ENCODE measurements at places on chromosomes 2 and 18.

DNA sequence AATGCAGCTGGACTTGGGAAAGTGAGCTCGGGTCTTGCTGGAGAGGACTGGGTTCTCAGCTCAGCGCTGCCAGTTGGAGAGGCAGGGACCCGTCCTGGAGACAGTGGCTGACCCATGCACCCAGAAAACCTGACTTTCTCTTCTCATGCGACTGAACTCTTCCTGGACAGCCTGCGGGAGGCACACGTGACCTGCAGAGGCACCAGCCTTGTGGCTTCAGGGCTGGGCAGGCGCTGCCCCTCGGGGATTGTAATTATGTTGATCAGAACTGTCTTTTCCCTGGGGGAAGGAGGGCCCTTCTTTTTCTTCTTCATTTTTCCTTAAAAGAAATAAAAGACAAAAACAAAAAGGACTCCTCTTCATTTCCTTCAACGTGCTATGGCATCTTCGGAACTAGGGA is 198.1 kb downstream of the VAPA start:
- DNase-seq = no peak

DNA sequence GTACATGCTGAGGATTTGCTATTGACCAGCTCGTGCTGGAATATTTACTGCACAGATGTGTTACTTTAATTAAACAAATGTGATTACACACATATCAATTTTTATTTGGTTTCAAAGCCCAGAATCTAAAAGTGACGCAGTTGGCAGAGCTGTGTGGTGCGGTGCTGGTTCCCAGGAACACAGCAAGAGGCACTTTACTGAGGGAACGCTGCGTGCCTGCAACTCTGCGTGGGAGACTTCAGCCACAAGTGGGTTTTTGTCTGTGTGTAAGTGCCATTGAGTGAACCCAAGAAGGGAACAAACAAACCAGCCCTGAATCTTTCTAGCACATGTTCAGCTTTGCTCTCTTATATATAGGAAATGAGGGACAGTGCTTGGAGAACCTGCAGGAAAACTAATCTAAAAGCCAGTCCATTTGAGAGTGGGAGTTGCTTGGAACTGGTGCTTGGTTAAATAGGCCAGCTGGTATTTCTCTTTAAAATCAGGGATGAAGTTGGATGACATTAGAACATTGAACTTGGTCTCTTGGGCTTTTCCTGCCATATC is 196.6 kb upstream of the CELF4 start:
- DNase-seq = no peak

GRCh38 chr2:101080211-101081068 is 70.7 kb downstream of the TBC1D8 start:
- DNase-seq = no peak

DNA sequence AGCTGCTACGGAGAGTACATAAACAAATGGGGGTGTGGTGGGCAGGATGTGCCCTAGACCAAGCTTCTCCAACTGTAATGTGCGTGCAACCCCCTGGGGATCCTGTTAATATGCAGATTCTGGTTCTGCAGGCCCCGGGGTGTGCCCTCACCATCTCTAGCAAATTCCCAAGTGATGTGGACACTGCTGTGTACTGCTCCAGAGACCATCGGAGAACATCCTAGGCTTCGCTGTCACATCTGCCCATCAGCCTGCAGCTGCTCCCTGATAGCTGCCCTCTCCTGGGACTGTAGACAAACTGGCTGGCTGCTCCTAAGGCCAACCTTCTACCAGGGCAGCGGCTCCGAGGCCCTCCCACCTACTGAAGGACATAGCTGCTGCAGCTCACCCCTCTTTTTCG is 3.2 kb downstream of the HS1BP3 start:
- no peak for DNase-seq

DNA sequence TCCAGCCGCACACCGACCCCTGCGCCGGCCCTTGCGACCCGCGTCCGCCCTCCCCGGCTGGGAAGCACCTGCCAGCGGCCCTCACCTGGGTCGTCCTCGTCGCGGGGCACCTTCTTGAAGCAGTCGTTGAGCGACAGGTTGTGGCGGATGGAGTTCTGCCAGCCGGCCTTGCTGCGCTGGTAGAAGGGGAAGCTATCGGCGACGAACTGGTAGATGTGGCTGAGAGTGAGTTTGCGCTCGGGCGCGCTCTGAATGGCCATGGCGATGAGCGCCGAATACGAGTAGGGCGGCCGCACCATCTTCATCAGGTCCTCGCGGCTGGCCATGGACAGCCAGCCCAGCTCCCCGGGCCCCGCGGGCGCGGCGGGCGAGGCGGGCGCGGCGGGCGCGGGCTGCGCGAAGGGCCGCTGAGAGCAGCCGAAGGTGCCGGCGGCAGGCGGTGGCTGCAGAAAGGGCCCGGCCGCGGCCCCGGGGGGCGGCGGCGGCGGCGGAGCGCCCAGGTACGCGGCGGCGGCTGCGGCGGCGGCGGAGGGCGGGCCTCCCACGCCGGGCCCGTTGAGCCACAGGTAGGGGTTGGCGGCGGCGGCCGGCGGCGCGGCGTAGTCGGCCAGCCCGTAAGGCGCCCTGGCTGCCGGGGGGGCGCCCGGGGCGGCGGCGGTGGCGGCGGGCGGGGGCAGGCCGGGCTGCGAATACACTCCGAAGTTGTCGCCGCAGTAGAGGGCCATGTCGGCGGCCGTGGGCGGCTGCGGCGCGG is 505 bp downstream of the FOXI3 start:
- no peak for DNase-seq

GRCh38 chr18:48252525-48252924 is 156.7 kb downstream of the ZBTB7C start:
- no peak for DNase-seq

DNA sequence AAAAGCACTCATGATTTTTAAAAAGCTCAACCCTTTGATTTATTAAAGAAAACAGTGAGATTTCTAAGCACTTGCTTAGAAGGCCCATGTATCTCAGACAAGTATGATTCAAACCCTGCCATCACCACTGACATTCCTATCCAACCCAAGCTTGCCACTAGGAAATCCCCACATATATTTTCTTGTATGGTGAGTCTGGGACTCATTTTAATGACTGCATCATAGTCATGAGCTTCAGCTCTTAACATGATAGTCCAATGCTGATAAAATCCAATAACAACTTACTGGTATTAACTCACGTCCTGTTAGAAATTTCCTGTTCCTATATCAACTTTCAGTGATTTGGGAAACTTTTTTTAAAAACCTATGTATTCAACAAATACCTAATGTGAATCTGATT is 39.4 kb upstream of the NCKAP5 start:
- DNase-seq = no peak

GRCh38 chr2:15299904-15300520 is 261.1 kb downstream of the NBAS start:
- no peak for DNase-seq

- no peak for DNase-seq
These were observed 26.7 kb upstream of the ACYP2 start for GRCh38 chr2:54088719-54089118.

Measured in Karpas-422 (cell line).